Kidney epithelial cell (primary cell): ENCODE measurements at places on chromosomes 12 and 14. TPM values are rescaled to one million over a fixed set of nuclear protein-coding genes. Genes with fewer than 3 reads are reported as not detected.
A peak's percentile ranks its signal among the peaks of the same experiment; 100 is the strongest.

GRCh38 chr12:52215587-52216031 is 17.4 kb upstream of the KRT7 start:
- DNase-seq = peak; percentile 70

- DNase-seq = no peak
Observed at GRCh38 chr14:57295239-57295638, 26.5 kb downstream of the AP5M1 start.

DNA sequence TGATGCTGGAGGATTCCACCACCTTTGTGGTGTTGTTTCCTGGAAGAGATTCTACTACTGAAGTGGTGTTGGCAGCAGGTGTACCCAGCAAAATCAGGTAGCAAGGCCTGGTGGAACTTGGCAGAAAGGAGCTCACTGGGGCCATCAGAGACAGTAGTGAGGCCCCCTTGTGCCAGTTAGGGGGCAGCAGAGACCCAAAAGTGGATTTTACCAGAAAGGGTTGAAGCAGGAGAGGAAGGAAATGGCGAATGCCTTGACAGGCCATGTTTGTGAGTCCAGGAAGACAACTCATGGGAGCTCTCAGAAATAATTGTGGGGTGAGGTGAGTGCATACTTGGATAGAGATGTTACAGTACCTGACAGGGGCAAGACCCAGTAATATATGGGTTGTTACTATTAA is 137.7 kb upstream of the FGD4 start:
- no peak for DNase-seq

DNA sequence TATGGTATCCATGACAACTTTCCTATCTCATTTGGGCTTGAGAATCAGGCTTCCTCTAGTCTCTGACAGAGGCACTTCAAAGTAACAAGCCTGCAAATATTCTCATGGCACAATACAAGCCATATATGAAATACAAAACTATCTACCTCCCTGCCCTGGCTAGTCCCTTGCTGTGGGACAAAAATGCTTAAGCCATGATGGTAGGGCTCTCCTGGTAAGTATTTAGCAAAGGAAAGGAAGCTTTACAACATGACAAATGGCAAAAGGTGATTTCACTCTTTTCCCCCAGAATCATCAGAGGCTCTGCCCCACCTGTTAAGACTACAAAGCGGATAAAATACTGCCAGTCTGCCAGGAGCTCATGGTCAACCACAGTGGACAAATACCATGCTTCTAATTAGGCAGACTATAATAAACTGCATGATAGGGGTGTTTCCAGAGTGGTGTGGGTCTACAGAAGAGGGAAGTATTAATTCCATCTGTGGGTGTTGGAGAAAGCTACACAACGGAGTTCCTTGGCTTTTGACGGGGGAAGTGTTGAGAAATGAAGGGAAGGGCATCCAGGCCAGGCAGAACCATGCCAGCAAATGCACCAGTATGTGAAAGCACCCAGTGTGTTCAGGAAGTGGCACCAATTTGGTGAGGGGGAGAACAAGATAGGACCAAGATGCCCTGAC is 92.9 kb downstream of the SPTSSA start:
- DNase-seq = no peak

GRCh38 chr12:114996382-114996781 is 312.4 kb upstream of the TBX3 start:
- no peak for DNase-seq

- no peak for DNase-seq
Observed at GRCh38 chr14:93977790-93978581, 1.6 kb upstream of the ASB2 start.

- DNase-seq = no peak
Observed at GRCh38 chr14:70642303-70643235, 853 bp downstream of the TTC9 start.

DNA sequence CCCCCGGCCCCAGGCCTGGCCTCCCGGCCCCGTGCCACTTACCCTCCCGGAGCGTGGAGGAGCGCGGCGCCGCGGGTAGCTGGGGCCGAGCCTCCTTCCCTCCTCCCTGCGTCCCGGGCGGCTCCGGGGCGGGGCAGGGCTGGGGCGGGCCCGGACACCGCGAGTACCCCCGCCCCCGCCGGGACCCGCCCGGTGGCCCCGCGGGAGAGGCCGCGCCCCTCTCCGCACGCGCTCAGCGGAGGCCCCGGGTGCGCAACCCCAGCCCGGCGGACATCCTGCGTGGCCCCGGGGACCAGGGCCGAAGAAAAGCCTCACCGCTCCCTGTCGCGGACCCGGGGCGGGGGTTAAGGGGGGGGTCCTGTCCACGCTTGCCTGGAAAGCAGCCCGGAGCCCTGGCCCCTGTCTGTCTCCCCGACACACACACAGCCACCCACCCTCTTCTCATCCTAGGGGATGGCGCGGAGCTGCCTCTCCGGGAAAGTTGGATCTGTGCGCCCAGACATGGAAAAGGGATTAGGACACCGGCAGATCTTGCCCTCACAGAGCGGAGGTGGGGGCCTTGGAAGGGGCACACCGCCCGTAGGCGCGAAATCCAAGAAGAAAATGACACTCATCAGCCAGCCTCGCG is at the start of gene SYNE3:
Gene SYNE3 (minus strand): TSS at position 97 of the 628 bp plus-strand sequence. CDS start 40,829 bp downstream, outside the sequence.
- DNase-seq = no peak

- DNase-seq = no peak
Observed at GRCh38 chr12:58479401-58479800, 440.9 kb downstream of the LRIG3 start.

DNA sequence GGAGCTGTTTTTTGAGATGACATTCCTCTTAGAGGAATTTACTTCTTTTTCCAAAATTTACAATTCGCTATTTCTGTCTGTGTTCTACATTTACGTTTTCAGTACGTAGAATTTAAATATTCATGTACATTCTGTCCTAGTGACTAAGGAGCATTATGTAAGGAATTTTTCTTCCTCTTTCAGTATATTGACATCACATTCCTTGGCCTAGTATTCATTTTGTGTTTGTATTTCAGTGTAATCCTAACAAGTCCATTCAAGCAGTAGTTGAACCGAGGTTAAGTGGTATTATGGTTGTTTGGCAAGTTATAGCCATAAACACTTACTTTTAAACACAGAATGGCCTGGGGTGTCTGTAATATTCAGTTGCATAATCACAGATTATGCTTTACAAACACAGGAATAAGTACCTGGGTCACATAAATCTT is 465.2 kb downstream of the PCNX1 start:
- DNase-seq = no peak

- no peak for DNase-seq
Observed at GRCh38 chr14:30257946-30258661, 300.9 kb upstream of the G2E3 start.

- no peak for DNase-seq
Observed at GRCh38 chr14:35532783-35533356, 1.1 kb upstream of the INSM2 start.

DNA sequence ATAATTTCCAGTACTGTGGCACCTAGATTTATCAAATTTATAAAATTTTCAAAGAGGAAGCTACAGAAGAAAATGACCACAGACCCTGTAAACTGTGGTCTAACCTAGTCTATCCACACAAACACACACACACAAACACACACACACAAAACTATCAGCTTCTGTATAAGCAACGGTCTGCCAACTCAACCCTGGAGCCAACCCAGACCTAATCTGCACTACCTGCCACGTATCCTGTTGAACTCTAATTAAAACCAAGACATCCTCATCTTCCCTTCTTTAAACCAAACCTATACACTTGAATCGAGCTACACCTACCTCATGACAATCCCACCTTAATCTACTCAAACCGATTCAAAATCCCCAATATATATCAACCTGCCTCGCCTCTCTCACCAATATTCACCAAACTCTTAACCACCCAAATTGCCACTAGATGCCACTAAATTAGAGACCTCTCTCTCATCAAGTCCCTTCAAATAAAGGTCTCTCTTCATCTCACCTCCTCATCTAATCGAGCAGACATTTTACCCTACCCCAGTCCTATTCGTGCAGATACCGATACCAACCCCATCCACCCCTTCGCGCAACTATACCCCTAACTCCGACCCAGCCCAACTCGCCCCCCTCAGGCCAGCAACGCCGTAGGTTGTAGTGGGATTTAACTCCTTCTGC is 808 bp downstream of the ACIN1 start:
- no peak for DNase-seq

The OR11H12 gene
- not detected in 2 replicates for total RNA-seq

- no peak for DNase-seq
Observed at GRCh38 chr12:113339540-113339939, 4.6 kb upstream of the SLC8B1 start.

GRCh38 chr14:24915958-24916595 is 133.9 kb downstream of the STXBP6 start:
- no peak for DNase-seq

GRCh38 chr14:85281921-85282320 is 248.0 kb upstream of the FLRT2 start:
- no peak for DNase-seq

The GPD1 gene
- 0.04 and 0.14 TPM in 2 replicates for total RNA-seq

The RFX4 gene
- total RNA-seq = not detected in 2 replicates

The TMEM179 gene
- total RNA-seq = not detected in 2 replicates

- DNase-seq = peak; percentile 65
Observed at GRCh38 chr12:11580125-11580751, 69.2 kb upstream of the ETV6 start.

DNA sequence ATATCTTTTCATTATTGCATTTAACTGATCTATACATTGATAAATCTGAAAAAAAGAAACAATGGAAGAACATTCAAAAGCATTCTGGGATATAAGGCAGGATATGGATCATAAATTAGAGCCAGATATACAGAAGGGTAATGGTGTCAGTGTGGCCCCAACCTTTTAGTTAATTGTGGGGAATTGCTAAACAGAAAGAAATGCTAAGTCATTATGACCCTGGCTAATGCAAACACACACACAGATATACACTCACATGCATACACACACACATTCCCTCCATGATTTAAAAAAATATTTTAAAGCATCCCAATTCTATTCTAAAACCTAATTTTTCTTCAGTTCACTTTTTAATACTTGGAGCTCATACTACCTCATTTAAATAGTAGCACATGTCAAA is 404.5 kb downstream of the BCAT1 start:
- no peak for DNase-seq
